ENCODE measurements at places on chromosomes 7 and 10.

- DNase-seq = no peak
These were observed 233.1 kb upstream of the KLF6 start for GRCh38 chr10:4018054-4018511.

DNA sequence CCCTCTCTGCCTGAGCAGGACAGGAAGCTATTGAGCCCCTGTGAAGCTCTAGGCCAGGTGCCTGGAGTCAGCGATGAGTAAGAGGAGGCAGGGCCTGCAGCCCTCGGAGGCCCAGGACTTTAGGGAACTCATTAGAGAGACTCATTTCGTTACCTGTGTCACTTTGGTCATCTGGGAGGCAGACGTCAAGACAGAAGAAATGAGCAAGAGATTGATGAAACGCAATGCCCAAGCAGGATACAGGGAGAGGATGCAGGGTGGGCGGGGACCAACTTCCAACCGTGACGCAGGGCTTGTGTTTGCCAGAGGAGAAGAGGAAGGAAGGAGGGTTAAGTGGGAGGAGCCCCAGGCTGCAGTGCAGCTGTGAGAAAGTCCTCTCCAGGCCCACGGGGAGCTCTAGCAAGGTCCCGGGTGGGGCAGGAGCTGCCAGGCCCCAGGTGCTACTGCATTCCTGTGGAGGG is 26.4 kb upstream of the GNA12 start:
- peak; percentile 79 for DNase-seq

GRCh38 chr10:85863301-85864172 is 503.1 kb downstream of the GRID1 start:
- DNase-seq = no peak

DNA sequence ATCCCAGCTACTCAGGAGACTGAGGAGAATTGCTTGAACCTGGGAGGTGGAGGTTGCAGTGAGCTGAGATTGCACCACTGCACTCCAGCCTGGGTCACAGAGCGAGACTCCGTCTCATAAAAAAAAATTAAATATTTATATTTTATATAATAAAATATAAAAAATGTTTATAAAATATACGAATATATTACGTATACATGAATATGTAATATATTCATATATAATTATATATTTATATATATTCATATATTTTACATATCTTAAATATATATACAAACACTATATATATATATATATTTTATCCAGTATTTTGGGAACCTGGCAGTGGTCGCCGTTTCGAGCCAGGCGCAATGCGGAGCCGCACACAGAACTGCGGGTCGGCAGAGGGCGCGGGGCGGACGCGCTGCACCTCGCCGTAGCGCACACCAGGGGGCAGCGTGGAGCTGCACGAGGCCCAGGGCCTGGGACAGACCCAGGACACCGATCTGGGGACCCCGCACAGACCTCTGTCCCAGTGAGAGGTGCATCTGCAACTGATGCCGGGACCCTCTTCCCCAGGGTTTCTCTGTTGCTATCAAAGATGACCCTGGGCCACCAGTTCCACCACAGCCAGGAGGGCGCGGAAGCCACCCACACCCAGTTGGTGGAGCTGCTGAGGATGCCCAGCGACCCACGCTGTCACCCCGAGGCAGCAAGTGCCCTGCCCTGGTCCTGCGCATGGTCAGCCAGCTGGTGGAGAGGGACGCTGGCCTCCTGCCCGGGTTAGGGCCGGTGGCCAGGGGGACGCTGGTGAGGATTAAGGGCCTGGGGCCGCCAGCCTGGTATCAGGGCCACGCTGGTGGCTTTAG is 22.7 kb downstream of the AP5Z1 start:
- DNase-seq = no peak

DNA sequence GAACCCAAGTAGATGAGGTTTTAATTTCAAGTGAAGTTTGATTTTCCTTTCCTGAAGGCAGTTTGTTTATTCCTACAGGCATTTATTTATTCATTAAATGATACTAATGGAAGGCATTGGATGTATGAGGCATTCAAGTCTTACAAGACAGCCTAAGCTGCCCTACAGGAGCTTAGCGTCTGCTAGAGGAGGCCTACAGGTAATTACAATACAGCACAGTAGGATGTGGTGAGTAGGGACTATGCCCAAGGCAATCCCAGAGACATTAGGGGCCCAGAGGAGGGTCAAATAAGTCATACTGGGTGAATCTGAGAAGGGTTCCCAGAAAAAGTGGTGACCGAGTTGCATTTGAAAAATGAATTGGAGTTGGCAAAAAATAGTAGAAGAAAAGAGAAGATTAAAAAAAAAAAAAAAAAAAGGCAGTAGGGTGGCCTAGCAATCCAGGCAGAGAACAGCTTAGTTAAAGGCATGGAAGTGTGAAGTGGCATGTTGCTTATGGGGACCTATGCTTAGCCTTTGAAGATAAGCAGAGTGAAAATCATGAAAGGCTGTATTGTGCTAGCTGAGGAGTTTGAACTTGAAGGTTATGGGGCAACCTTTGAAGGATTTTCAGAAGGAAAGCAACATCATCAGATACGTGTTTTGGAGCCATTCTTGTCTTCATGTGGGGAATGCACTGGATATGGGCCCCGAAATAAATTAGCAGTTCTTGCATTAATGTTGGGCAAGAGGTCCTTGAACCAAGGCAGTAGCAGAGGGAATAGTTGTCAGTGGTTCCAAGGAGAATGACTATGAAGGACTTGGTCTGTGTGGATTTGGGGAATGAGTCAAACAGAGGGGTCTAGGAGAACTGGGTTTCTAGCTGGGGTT is 65.5 kb downstream of the SNX10 start:
- no peak for DNase-seq

GRCh38 chr7:67348171-67348570 is 351.5 kb downstream of the TYW1 start:
- DNase-seq = no peak

- no peak for DNase-seq
These were observed 558 bp downstream of the VOPP1 start for GRCh38 chr7:55571511-55572377.

- no peak for DNase-seq
These were observed 281.6 kb upstream of the KLF14 start for GRCh38 chr7:131015657-131015958.

GRCh38 chr10:132685101-132685891 is 100.7 kb downstream of the NKX6-2 start:
- peak; percentile 73 for DNase-seq

DNA sequence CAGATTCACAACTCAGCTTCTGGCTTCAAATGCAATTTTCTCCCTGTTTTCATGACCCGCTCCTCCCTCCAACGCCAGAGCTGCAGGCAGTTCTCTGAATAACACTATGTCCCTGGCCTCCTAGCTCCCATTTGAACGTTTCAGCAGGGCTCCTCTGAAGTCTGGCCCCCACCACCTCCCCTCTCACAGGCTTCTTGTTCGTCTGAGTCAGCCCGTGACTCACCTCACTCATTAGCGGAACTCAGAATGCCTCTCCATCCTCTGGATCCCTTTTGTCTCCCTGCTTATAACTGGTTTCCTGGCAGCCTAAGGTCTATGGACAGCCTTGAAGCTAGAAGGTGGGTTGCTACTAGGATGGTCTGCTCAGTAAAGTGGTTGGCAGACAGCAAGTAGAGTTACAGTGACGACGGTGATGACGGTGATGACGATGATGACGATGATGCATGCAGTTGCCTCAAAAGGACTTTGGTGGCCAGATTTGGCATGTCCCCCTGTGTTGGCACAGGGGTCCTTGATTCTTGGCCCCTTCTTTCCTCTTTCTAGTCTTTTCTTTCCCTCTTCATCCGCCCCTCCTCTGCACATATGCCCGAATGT is 83.3 kb upstream of the MKLN1 start:
- DNase-seq = no peak

GRCh38 chr7:99730238-99730810 is 4.7 kb downstream of the CYP3A7 start:
- no peak for DNase-seq

DNA sequence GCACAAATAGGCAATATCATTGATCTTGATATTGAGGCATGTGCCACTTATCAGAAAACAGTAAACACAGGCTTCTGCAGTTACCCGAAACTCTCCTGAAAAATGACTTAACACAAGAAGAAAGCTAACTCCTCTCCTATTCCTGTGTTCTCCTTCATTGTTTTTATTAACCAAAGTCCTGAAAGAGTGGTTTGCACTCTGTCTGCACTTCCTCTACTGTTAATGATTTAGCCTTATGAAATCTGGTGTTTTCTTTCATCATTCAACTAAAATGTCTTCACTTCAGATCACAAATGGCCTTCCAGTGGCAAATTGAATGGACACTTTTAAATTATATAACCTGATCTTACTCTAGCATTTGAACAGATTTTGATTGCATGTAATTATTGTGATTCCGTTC is 630.6 kb upstream of the PHF14 start:
- DNase-seq = no peak

GRCh38 chr10:132926070-132926469 is 16.3 kb downstream of the CFAP46 start:
- DNase-seq = no peak

- DNase-seq = no peak
These were observed 215.6 kb downstream of the TCF7L2 start for GRCh38 chr10:113165673-113166072.

GRCh38 chr10:49172061-49172776 is 16.0 kb downstream of the TMEM273 start:
- no peak for DNase-seq

DNA sequence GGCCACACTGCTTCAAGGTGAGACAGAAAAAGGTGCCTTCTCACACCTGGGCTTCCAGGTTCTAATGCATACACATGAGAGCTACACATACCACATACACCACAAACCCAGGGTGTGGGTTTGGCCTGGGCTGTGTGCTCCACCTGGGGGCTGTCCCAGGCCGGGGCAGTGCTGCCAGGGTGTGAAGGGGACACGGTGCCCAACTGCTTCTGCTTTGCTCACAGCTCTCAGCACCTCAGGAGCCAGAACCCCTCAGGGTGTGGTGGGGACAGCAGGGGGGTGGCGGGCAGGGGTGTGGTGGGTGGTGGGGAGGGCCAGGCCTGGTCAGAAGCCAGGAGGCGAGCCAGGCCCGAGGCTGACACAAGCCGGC is 51.1 kb downstream of the TMEM209 start:
- DNase-seq = no peak

DNA sequence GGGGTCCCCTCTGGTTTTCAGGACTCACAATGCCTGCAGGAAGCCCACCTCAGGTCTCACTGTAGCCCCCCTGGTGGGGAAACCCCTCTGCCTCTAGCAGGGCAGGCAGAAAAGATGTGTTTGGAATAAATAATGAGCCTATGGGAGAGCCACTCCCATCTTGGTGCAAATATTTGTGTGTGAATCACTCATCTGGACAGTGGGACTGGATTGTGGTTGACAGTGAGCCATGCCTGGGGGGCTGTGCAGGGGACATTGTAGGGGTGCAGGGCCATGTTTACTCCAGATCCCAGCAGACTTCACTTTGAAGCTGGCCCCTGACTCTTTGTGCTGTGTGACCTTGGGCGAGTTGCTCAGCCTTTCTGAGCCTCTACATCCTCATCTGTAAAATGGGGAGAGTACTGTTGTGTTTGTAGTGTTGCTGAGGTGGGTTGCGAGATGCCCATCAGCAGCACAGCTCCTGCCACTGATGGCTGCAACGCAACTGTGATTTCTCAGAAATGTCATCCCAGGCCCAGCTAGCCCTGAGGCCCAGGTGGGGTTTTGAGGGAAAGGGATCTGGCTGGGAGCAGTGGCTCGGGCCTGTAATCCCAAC is 20.7 kb downstream of the GTF2IRD1 start:
- DNase-seq = no peak

GRCh38 chr7:121278120-121279021 is 50.4 kb upstream of the WNT16 start:
- no peak for DNase-seq

GRCh38 chr10:93745408-93746065 is 12.2 kb upstream of the LGI1 start:
- DNase-seq = no peak

- no peak for DNase-seq
These were observed 3.8 kb downstream of the NEUROG3 start for GRCh38 chr10:69569396-69569934.

DNA sequence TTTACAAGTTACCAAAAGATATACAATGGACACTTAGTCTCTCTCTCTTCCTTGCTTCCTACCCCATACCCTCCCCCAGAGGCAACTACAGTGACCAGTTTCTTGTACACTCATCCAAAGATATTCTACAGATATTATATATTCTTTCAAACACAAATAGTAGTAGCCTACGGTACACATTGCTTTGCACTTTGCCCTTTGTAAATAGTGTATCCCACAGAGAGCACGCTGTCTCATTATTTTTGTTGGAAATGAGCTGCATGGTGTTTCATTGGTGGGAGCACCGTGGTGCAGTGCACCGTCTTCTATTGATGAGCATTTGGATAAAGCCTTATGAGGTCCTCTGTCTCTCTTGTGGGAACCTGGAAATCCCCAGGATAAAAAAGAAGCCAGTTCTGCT is 24.2 kb downstream of the STRA8 start:
- no peak for DNase-seq

DNA sequence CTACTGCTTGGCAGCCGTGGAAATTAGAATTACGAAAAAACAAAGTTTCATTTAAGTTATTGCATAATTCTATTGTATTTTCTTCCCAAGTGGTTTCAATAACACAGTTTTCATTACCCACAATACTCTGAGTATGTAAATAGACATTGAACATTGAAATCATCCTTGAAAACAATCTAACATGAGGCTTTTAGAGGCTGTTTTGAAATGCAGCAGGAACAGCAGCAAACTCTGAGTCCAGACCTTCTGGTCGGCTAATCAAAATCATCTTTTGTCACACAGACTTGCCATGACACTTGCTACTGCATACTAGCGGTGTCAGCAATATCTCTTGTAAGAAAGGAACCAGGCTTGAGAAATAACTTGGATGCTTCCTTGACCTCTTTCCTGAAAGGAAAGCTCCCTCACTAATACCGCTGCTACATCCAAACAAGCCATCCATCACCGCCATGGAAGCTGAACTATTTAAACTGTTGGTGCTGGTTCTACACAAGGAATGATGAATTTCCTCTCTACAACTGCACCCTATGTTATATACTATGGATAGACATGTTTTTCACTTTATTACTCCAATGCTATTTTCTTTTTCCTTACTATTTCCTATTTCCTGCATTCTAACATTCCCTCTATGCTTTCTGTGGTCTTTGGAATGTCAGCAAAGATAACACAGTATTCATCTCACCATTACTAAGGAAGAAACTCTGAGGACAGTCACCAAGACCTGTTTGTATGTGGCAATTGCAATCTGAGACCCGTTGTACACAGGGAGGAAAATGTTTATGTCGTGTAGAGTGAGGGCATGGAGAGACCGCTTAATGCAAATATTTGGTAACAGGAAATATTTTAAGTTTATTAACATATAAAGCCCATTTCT is 130.8 kb downstream of the ITGA8 start:
- DNase-seq = no peak

- no peak for DNase-seq
These were observed 10.8 kb downstream of the ADAMTS14 start for GRCh38 chr10:70682920-70683600.

- DNase-seq = no peak
These were observed 136.2 kb downstream of the PRPF18 start for GRCh38 chr10:13722747-13723653.

Measured in cardiac septum (tissue), 1 donor.